ENCODE measurements at places on chromosomes 6 and 20.

- DNase-seq = no peak
Observed at GRCh38 chr6:816510-817084, 123.7 kb upstream of the EXOC2 start.

DNA sequence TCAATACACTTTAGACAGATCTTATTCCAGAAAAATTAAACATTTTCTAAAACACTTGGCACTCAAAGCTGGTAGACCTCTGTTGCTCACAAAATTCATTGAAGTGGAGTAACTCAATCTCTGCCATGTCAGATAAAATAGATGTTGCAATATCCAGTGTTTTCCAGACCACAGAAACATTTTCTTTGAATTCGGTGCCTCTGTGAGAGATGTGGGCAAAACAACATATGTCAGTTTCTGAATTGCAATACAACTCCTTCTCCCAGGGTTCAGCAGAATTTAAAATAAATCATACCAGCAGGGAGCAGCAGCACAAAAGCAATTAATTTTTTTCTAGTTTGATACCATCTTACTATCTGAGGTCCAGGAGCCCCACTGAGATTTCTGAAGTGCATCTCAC is 11.3 kb upstream of the PKHD1 start:
- DNase-seq = no peak

- no peak for DNase-seq
Observed at GRCh38 chr20:56043227-56043626, 37.9 kb upstream of the CBLN4 start.

DNA sequence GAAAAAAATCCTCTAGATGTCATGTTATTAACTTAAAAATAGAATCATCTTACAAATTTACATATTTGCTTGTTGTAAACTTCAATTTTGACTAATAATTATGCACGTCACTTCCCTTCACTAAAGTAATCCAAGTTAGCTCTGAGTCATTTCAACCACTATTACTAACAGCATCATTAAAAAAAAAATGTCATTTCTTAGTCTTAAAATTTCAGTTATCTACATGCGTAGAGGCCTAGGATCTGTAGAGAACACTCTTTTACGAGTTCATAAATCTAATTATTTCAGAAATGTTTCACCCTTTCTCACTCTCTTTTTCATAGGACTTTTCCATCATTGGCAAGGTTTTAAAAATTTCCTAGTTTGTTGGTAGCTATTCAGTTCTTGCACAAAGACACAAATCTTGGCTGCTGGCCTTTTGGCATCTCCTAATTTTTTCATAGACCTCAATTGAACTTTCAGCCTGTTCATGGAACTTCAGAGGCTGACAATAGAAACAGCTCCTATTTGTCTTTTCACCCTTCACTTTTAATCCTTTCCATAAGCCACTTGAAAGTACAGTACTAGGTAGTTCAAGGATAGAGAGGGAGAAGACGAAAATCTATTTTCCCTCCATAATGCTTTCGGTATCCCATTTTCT is 61.5 kb downstream of the OGFRL1 start:
- no peak for DNase-seq

DNA sequence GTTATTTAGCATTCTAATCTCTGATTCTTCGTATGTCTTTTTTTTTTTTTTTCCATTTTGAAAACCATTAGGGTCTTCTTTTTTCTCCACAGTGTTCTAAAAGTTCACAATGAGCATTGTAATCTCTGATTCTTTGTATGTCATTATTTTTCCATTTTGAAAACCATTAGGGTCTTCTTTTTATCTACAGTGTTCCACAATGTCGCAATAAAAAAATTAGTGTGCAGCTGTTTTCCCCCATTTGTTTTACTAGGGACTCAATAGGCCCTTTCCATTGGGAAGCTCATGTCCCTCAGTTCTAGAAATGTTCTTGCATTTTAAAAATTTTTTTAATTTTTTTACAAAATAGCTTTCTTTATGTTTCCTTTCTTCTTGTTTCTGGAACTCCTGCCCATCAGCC is 64.2 kb downstream of the RNF182 start:
- DNase-seq = no peak

- DNase-seq = no peak
Observed at GRCh38 chr20:11057624-11058023, 383.8 kb upstream of the JAG1 start.
